Left cardiac atrium (tissue), 4 donors: ENCODE measurements at places on chromosomes 4 and X. TPM values are rescaled to one million over a fixed set of nuclear protein-coding genes. Genes with fewer than 3 reads are reported as not detected.

GRCh38 chr4:104625706-104626105 lies 131.0 kb upstream of the CXXC4 start:
- no peak for DNase-seq

- DNase-seq: no peak
Observed at GRCh38 chrX:52337410-52337809, 31.4 kb upstream of the XAGE2 start.

GRCh38 chrX:30864383-30864785 lies 24.7 kb downstream of the TAB3 start:
- no peak for DNase-seq

SSX4 gene
- total RNA-seq: not detected

BST1 gene
- 8.7 TPM for total RNA-seq

KCNIP4 gene
- total RNA-seq: not detected

GPR34 gene
- total RNA-seq: 22.0 TPM

DDX53 gene
- not detected for total RNA-seq

LGI2 gene
- 7.4 TPM for total RNA-seq

TEX13B gene
- total RNA-seq: not detected

SPON2 gene
- total RNA-seq: 33.0 TPM
